ENCODE measurements at places on chromosomes 7 and 10.

DNA sequence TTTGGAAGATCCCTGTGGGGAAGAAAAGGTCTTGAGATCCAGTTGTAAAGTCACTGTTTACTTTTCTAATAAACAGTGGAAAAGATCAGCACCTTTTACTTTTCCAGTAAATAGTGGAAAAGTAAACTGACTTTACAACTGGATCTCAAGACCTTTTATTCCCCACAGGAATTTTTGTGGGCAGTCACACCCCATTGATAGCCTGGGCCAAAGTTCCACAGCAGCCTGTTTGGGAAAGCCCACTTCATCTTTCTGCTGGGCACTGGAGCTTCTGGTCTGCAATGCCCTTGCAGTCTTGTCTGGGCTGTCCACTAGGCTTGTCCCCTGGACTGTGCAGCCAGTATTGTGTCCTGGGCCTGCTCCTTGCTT, 50.2 kb downstream of the ADCY1 start:
- DNase-seq = no peak

DNA sequence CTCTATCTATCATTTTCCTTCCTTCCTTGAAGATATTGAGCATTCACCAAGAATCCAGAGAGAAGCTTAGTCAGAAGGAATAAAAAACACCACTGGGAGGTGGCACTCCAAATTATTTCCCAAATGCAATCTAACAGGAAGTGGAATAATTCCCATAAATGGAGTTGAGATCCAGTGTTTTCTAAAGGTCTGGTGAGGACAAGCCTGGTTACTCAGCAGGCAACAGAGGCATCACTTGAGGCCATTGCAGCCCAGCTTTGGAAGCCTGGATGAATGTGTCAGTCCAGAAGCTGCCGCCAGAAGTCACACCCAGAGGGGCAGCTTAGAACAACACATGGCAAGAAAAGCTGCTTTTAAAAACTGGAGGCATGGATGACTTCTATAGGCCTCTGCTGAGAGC, 288.9 kb upstream of the KLF6 start:
- no peak for DNase-seq

- no peak for DNase-seq
Observed at GRCh38 chr7:105010504-105011130, 3.4 kb upstream of the KMT2E start.

DNA sequence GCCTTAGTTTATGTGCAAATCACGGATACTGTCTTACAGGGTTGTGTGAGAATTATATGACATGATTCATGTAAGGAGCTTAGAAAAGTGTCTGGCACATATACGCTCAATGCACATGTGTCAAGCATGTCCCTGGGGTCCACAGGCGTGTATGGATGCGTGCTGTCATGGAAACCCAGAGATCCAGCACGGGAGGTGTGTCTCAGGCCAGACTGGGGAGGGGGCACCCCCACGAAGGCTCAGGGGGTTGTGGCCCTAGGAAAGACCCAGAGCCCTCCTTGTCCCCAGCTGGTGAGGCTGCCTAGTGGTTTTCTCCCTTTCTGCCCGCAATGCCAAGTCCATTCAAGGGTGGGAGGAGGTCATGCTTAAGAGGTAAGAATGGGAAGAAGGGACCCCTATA, 9.1 kb downstream of the BTBD16 start:
- DNase-seq = no peak

GRCh38 chr7:2299131-2299829, 15.0 kb downstream of the SNX8 start:
- no peak for DNase-seq

DNA sequence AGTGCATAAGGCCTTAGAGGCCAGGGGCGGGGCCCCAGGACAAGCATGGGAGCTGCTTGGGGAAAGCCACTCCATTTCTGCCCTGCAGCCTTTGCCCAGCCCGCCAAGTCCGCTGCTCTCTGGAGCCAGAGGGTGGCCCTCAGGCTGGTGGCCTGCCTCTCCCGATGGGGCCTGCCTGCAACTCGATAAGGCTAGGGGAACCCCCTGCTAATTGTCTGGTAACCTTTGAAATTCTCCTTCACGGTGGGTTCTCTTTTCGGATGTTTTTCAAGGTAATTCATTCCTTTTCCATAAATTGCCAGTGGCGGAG, 94.9 kb downstream of the ZMIZ1 start:
- no peak for DNase-seq

- no peak for DNase-seq
Observed at GRCh38 chr7:111159426-111159825, 68.5 kb downstream of the LRRN3 start.

GRCh38 chr10:3271354-3272115, 99.0 kb upstream of the PITRM1 start:
- DNase-seq = no peak

GRCh38 chr7:74039337-74039736, 11.4 kb downstream of the ELN start:
- no peak for DNase-seq

GRCh38 chr10:5891009-5891408, 966 bp downstream of the FBH1 start:
- DNase-seq = no peak

GRCh38 chr7:29140873-29141468, 5.4 kb downstream of the CPVL start:
- DNase-seq = no peak
